Stimulated activated CD8-positive, alpha-beta memory T cell treated with anti-CD3 and anti-CD28 coated beads, Interleukin-7, amount 100 ng/mL, for 1 hour (primary cell): ENCODE measurements at places on chromosomes 1 and 21.

GRCh38 chr1:43443197-43443946, 10.4 kb downstream of the HYI start:
- DNase-seq, result no peak

GRCh38 chr1:55500601-55501000, 285.4 kb upstream of the USP24 start:
- DNase-seq, result no peak

DNA sequence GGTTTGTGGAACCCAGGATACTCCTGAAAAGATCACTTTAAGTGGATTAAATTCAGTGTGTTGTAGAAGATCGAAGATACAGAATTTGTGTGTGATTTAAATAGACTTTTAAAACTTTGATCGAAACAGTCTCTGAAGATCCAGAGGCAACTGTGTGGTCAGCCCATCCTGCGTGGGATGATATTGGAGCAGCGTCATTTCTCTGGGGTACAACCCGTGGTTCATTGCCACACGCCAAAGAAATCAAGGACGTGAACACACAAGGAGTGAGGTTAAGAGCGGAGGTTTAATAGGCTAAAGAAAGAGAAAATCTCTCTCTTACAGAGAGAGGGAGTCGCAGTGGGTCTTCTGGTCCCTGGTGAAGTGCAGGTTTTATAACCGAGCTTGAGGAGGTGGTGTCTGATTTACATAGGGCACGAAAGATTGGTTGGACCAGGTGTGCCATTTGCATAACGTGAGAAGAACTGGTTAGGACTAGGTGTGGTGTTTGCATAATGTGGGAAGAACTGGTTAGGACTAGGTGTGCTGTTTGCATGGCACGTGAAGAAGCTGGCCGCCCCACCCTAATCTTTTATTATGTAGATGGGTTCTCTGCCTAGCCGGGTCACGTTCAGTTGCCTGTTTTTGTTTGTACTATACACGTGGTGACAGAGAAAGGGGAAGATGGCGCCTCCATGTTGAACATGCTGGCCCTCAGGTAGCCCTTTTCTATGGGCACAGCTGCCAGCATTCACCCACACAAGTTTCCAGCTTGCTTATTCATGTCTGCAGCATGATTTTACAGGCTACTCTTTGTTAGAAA, 82.3 kb downstream of the ADSS2 start:
- DNase-seq, result no peak

DNA sequence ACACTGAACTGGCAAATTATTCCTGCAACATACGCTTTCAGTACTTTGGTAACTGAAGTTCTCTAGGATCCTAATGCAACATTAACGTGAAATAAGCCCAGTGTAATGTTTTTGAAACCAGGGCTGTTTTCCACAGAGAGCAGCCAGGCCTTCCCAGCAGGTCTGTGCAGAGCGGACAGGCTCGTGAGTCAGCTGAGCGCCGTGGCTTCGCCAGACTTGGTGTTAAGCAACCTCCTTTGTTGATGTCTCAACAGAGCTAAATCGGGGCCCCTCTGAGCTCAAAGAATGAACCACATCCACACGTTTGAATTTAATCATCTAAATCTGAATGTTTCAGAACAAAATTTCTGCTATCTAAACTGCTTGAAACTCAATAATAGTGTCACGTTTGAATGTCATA, 181.8 kb upstream of the FMN2 start:
- no peak for DNase-seq

DNA sequence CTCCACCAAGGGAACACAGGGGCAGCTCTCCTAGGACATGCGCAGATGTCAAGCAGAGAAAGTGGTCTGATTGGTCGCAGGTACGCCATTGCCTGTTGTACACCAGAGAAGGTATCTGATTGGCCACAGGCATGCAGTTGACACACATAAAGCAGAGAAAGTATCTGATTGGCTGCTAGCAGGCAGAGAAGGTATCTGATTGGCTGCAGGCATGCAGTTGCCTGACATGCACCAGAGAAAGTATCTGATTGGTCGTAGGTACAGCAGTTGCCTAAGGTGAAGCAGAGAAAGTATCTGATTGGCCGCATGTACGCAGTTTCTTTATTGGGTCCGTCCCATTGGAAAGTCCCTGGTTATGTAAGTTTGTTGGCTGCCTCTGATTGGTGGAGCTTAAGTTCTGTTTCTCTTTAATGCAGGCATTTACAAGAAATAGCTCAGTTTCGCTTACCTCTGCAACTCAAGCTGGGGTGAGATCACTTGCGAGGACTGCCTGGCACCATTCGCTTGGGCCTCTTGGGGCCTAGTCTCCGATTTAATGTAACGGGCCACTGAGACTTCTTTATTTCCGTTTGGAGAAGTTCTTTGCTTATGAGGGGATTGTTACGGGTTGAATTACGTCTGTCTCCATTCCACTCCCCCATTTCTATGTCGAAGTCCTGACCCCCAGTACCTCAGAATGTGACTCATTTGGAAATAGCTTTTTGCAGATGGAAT, 74.2 kb downstream of the SIK1 start:
- no peak for DNase-seq

DNA sequence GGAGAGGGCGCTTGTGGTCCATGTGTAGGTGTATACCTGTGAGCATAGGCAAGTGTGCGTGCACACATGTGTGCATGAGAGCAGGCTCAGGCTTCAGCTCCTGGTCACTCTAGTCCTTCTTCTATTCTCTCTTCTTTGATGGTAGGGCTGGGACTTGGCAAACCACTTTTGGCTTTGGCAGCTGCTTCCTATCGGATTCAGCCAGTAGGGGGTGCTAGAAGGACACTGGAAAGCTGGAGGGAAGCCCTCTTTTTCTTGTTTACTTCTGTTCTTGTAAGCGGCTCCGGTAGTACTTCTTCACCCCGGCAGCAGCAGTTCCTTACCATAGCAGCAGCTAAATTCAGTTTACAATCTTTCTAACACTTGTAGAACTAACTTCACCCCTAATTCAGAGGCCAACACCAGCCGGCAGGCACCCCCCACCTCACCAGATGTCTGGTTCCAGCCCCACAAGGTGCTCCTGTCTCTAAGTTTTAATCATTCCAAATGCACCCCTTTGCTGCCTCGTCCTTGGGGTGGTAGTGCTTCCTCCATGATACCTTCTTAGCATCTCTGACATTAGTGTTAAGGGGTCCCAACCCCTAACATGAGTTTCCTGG, 25.1 kb downstream of the NENF start:
- DNase-seq, result peak; percentile 15

DNA sequence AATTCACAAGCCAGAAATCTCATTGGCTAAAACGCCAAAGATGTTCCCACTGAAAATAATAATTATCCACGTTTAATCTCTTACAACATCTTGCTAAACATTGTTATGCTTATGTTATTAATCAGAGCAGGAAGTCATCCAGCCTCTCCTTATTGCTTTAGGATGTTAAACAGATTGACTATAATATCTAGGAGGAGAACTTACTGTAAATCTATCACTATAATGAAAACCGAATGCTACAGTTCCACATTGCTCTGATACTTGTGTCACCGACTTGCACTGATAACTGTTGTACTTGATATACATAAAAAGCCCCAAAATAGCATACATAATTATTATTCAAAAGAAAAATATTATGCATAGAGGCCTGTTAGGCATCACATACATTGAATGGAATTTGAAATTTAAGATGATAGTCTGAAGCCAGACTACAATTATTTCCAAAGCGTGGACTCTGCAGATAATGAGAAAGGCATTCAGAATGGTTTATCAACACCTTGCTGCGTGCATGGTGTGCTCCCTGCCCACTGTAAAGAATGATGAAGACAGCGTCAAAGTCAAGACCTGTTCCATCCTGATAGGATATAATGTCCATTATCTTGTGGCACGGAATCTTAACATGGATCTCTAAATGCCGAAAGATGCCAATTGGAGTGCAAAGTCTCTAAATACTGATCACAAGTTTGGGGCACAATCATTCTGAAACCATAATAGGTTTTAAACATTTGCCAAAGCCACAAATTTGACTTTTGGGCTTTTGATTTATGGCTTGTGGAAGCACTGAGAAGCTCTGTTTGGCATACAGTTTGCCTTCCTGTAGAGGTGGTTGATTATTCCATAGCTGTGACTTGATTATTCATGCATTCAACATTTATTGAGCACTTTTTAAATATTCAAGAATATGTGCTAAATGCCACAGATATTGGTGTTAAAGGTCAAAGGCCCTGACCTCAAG, 71.3 kb downstream of the CRB1 start:
- no peak for DNase-seq

- DNase-seq, result no peak
Observed at GRCh38 chr1:109199710-109200109, 14.0 kb upstream of the SARS1 start.

GRCh38 chr1:236089046-236089773, 24.3 kb upstream of the NID1 start:
- no peak for DNase-seq

DNA sequence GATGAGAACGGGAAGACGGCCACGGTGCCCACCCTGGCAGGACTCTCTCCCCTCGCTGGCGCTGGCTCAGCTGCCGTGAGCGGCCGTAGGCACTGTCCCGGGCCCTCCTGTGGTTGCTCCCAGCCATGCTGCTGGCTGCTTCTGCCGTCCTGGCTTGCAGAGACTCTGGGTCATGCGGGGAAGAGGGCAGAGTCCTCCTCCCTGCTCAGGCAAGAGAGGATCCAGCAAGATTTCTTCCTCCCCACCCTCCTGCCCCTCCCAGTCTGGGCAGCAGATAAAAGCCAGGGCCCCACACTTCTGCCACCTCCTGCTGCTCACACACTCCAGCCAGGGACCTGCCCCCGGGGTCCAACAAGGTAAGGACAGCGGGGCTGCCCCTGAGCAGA, 60.1 kb downstream of the AGPAT3 start:
- no peak for DNase-seq

DNA sequence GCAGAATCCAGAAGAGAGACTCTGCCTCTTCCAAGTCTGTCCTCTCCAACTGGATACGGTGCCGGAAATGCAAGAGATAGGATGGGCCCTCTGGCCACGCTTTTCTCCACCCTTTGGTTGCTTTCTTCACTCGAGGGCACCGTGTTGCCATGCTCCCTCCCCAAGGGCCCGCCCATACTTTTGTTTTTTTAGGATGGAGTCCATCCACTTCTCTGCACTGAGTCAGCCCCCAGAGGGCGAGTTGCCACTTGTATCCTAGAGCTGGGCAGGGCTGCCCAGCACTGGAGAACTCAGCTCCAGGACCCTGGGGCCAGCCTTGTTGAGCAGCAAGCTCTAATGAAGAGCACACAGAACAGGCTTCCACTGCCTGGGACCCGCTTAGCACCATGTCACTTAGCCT, 25.5 kb downstream of the IFNGR2 start:
- DNase-seq, result no peak

DNA sequence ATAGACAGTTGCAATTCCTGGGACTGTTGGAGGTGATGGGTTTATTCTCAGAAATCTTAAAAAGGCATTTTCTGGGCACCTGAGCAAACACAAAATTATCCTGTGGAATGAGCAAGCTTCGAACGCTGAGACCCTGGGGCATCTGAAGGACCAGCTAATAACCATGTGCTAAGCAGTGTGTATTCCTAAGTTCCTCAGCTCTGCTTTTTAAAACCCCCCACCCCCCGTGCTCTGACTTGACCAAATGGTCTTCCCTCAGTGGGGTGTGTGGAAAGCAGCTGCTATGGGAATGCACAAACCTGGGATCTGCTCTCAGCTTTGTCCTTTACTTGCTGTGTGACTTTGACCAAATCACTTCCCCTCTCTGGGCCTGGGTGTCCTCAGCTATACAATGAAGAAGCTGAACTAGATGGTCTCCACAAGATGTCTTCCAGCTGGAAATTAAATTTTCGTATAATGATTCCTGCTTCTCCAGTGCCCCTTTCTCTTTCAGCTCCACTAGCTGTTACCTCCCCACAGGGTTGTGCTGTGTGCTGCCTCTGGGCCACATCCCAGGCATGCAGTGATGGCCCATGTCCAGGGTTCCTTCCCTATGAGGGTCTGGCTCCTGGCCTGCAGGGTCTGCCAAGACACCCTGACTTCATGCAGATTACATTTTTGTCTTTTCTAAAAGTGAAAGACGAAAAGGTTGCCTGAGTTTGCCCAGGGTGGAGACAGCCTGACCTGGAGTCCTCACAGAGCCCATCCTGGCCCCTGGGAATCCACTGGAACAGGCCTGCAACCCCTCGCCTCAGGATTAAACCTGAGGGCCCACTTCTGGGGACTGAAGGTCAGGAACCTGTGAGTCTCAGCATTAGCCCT, 14.9 kb upstream of the CD247 start:
- DNase-seq, result no peak

DNA sequence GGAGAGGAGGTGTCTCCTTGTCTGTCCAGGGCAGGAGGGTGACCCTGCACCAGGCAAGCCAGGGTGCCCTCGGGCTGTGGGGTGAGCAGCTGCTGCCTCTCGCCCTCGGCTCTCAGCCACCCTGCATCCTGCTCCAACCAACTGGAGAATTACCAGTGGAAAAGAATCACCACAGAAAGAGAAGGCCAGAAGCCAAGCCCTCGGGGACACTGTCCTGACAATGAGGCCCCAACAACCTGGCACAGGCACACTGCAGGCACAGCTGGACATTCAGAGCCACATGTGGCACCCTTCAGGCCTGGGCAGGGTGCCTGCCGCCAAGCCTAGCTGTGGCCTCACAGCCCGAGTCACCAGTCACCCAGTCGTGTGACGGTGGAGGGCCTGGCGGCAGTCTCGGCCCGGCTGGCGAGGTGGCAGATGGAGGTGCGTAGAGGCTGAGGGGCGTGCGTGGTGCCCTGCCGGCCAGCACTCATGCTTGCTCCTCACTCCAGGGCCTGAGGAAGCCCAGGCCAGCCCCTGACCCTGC, 12.0 kb downstream of the MEGF6 start:
- DNase-seq, result no peak

DNA sequence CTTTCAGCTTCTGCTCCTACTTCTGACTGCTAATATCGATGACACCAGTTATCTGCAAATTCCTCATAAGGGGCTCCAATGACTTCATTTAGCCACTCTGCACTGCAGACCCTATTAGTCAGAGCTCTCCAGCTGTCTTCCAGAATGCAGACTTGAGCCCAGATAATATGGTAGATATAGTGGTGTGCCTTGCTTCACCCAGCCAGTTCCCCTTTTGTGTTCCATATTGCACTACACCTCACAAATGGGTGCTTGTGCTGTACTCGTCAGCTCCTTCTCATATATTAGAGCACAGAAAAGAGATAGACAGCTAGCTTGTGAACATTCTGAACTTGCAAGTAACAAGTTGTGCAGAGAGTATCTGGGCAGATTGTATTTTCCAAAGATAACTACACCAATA, 23.7 kb upstream of the COG2 start:
- DNase-seq, result no peak

- no peak for DNase-seq
Observed at GRCh38 chr1:91557039-91557690, 56.5 kb downstream of the CDC7 start.

GRCh38 chr1:88488237-88488636, 195.8 kb upstream of the PKN2 start:
- DNase-seq, result no peak

DNA sequence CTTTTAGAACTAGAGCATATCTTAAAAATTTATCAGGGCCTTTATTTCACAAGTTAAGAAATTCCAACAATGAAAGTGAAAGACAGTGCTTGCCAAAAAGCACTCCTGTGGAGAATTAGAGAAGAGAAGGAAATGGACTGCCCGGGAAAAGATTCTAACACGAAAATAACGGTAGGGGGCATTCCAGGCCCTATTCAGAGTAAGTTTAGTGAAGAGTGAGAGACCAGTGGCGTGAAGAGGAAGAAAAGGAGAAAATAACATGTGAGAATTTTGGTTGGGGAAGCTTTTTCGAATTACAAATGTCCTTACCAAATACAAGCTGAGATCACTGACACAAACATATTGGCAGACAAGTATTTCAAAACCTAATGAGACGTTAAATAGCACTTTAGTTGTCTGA, 38.4 kb upstream of the RBM34 start:
- no peak for DNase-seq

GRCh38 chr1:25089772-25090171, 142.5 kb downstream of the SYF2 start:
- no peak for DNase-seq

- no peak for DNase-seq
Observed at GRCh38 chr1:46960250-46960649, 19.0 kb upstream of the CYP4A11 start.
